Urinary bladder (tissue), 4 donors: ENCODE measurements at places on chromosomes 3 and 15.

DNA sequence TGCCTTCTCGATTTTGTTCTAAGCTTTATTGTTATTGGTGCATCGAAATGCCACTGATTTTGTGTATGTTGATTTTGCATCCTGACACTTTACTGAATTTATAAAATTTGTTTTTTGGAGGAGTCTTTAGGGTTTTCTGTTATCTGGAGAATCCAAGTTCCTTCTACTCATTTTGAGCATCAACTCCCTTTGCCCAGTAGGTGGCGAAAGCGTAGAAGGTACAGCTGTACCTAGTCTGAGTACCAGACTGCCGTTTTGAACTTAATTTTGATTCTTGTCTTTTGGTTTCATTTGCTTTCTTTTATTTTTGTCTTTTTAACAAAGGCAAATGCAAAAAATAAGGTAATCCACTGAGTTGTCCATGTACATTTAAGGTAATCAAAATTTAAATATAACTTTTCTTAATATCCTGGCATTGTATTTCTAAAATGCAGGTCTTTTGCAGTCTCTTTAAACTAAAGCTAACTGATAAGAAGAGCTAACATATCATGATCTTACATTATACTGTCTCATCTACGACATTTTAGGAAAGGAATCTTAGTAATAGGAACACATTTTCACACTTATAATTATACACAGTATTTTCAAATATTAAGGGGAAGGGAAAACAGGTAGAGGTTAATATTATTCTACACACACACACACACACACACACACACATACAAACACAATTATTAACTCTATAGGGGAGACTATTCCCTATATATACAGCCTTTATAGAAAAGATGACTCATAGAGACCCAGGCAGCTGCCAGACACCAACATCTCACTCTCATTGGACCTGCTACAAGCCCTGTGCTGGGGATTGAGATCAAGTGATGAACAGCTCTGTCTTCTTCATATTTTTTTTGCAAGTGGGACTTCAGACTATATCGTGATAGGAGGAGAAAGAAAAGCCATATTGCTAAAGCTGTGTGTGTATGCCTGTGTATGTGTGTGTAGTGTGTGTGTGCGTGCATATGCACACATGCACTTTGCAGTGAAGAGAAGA, 71.8 kb downstream of the SYNPR start:
- DNase-seq = no peak

DNA sequence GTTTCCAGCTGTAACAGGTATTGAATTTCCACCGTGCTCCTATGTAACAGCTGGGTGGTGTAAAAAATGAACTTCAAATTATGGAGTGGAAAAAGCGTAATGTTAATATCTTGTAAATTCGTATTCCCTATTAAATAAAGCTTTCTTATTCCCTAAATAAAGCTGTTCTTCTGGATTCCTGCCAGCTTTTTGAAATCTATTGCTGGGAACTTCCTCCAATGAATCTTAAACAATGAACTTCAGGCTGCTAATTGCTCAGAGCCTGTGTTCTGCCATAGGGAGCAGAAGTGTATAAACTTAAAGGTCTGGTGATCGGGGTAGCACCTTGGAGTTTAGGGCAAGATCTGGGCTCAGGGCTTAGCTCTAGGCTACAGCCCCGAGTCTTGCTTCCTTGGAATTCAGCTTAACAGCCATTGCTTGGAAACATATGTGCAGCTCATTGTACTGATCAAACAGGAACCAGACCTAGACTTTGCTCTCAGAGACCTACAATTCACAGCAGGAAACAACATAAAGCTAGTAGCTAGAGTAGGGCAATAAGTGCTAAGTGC, 1.4 kb downstream of the ARL14 start:
- DNase-seq = peak; percentile 42

GRCh38 chr15:101054116-101054515, 135.0 kb downstream of the LRRK1 start:
- DNase-seq = no peak

DNA sequence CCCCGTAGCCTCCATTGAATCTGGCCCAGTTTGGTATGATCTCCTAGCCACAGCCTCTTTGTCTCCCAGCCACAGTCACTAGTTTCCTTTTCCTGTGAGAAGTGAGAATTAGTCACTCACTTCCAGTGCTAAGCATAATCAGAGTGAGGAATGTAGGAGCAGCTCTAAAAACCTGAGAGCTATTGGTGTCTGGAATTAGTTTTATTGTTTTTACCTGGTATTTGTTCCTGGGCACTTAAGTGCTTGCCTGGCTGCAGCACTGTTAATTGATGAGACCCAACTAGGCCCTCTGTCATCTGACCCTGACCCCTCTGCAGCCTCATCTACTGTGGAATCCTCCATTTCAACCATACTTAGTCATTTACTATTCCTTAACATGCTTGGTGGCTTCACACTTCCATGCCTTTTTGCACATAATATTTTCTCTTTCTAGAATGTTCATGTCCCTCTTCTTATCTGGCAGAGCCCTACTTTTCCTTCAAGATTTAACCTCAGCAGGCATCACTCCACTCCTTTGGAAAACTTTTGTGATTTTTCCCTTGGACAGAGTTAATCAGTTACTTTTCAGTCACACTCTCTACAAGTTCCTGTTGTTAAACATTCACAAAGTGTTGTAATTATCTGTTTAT, 48.8 kb downstream of the PDE8A start:
- DNase-seq = no peak

GRCh38 chr15:56358604-56359003, 6.6 kb upstream of the TEX9 start:
- no peak for DNase-seq

DNA sequence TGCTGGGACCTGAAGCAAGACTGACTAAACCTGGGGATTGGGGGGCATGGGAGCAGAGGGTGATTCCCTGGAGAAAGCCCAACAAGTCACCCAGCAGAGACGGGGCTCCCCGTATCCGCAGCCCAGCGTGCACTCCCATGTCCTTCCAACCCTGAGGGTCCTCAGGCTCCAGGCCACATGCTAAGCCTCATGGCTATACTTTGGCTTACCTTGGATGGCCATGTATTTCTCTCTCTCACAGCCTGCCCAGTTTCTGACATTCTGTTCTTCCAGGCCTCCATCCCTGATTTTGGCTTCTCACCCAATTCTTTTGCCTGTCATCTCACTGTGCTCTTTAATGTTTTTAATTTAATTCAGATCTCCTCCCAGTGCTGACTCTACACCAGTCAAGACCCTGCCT, 126.8 kb upstream of the CTDSPL start:
- DNase-seq = no peak

DNA sequence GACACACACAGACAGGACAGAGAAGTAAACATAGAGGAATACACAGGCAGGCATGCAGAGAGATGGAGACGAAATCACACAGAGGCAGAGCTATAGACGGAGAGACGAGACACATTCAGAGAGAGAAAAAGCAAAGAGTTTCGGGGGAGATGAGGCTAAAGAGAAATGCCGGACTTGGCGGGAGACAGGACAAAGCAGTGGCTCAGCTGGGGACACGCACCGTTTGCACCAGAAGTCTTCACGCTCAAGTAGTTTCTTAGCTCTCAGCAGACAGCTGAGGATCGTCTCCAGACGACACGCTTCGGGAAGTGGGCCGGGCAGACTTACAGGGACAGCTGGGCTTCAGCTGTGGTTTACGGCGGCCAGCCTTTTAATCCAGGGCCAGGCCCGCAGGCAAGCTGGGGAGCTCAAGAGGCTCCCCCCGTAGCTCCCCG, 56.2 kb upstream of the DLG1 start:
- peak; percentile 50 for DNase-seq

- DNase-seq = no peak
Observed at GRCh38 chr3:127419641-127420553, 132.1 kb upstream of the PRR20G start.

DNA sequence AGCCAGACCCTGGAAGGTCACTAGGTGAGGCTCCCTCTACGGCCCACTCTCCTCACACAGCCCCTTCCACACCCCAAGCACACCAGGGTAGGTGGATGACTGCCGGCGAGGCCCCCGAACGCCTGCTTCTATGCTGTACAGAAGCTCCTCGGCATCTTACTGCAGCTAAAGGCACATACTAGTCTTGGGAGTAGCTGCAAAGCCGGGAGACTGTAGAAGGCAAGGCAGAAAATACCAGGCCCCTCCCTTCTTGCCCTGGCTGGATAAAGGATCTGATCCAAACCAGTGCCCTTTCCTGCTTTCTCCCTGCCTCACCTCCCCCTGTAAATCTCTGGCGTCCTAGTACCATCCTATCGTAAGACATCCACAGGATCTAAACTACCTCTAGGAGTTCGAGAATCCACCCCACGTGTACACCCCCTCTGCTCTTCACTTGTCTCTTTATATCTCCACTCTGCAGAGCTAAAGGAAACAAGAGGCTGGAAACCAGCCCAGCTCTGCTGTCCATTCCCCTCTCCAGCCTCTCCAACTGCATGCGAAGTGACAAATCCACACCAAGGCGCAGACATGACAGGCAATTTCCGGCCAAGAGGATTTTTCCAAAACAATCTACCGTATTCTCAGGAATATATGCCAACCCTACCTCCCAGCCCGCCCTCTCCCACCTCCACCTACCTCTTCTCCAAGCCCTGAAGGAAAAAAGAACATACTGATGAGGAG, 11.8 kb downstream of the TNK2 start:
- no peak for DNase-seq

- DNase-seq = no peak
Observed at GRCh38 chr3:28376424-28376823, 27.8 kb upstream of the AZI2 start.

GRCh38 chr3:118128886-118129285, 905.8 kb downstream of the IGSF11 start:
- no peak for DNase-seq

GRCh38 chr15:60212536-60212935, 185.2 kb downstream of the ANXA2 start:
- DNase-seq = no peak

GRCh38 chr15:83207009-83207659, 489 bp downstream of the HDGFL3 start:
- no peak for DNase-seq

GRCh38 chr15:82972990-82973389, 13.0 kb upstream of the RAMAC start:
- no peak for DNase-seq

DNA sequence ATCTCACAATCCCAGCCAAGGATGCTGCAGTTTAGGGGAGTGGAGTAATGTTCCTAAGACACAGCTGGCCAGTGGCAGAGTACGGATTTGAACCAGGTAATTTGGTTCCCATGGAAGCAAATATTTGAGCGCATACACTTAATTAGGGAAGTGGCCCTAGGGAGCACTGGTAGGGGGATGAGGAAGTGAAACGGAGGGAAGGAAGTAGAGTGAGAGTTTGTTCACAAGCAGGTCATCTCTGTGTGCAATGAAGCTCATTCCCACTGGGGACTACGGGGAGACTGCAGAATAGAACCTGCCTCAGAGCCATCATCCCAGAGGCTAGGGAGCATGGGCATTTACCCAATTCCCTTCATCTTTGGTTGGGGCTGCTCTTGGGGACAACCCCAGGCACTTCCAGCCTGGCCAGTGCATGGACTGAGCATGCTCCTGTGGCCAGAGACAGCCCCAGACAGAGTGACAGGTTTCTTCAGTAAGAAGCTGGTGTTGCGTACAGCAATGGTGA, 317.2 kb upstream of the PROK2 start:
- no peak for DNase-seq

- DNase-seq = no peak
Observed at GRCh38 chr3:56795829-56796185, 5.9 kb downstream of the ARHGEF3 start.

DNA sequence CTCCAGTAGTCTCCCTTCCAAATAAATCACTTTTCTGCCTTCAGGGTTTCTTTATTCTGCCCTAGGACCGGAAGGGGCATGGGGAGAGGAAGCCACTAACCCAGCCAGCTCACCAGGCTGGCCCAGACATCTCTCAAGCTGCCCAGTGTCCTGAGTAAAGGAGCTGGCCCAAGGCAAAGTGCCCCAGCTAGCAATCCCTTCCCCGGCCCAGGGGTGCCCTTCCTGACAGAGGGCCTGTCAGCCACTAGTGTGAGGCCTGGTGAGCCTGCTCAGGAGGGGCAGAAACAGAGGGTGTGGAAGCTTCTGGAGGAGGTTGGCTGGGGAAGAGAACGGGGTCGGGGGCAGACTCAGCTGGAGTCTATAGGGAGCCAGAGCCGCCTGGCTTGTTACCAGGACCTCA, 22.2 kb downstream of the SHF start:
- DNase-seq = no peak

- no peak for DNase-seq
Observed at GRCh38 chr15:39131609-39132008, 449.3 kb upstream of the THBS1 start.

- DNase-seq = no peak
Observed at GRCh38 chr15:66774001-66774814, 72.2 kb downstream of the SMAD6 start.

- no peak for DNase-seq
Observed at GRCh38 chr3:53650928-53651661, 156.7 kb downstream of the CACNA1D start.

GRCh38 chr3:160226026-160226907, 1.0 kb downstream of the C3orf80 start:
- no peak for DNase-seq

- DNase-seq = no peak
Observed at GRCh38 chr3:58952128-58952917, 97.5 kb downstream of the CFAP20DC start.

DNA sequence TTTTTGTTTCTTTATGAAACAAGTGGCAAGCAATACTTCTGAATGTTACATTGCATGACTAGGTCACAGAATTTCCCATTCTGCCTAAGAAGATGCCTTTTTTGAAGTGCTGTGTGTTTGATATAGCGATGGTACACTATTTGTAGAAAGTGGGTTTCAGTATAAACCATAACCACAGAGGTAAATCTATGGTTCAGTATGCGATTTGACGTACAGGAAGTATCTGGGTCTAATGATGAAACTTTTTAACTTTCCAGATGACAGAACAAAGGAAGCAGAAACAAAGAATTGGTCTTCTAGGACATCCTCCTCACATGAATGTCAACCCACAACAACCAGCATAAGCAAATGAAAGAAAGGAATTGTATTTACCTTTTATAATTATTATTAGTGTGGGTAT, 133.4 kb upstream of the BHLHE40 start:
- no peak for DNase-seq

DNA sequence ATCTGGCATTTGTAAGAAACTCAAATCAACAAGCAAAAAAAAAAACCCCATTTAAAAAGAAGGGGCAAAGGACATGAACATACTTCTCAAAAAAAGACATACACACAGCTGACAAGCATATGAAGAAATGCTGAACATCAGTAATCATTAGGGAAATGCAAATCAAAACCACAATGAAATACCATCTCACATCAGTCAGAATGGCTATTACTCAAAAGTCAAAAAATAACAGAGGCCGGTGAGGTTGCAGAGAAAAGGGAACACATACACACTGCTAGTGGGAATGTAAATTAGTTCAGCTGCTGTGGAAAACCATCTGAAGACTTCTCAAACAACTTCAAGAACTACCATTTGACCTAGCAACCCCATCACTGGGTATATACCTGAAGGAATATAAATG, 199.4 kb upstream of the THBS1 start:
- DNase-seq = no peak

GRCh38 chr3:184604615-184605290, 43.2 kb downstream of the EPHB3 start:
- no peak for DNase-seq
